ENCODE measurements at places on chromosomes 5 and 9.

GRCh38 chr5:58258984-58259684, 200.8 kb downstream of the PLK2 start:
- DNase-seq = no peak

GRCh38 chr9:133789778-133790177, 51.6 kb upstream of the SARDH start:
- no peak for DNase-seq

GRCh38 chr5:169810524-169810923, 169.8 kb downstream of the INSYN2B start:
- DNase-seq = no peak

DNA sequence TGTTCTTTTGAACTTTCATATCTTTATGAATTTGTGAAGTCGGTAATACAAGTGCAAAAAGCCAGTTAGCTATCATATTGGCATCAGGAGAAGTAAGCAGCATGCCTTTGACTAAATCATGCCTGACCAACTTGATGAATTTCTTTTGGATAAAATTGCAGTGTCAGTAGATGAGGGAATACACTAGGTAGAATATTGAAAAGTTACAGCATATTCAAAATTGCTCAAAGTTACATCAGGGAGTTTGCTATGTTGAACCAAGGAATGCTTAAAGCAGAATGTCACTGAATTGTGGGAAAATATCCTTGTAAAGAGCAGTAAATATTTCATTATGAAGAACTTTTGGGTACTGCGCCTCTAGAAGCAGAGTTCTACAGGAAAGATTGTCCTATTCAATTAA, 87.1 kb upstream of the TLX3 start:
- no peak for DNase-seq

GRCh38 chr9:137453643-137454081, 5.5 kb downstream of the NSMF start:
- DNase-seq = peak; percentile 9

GRCh38 chr5:87169300-87169991, 98.2 kb upstream of the RASA1 start:
- DNase-seq = no peak

DNA sequence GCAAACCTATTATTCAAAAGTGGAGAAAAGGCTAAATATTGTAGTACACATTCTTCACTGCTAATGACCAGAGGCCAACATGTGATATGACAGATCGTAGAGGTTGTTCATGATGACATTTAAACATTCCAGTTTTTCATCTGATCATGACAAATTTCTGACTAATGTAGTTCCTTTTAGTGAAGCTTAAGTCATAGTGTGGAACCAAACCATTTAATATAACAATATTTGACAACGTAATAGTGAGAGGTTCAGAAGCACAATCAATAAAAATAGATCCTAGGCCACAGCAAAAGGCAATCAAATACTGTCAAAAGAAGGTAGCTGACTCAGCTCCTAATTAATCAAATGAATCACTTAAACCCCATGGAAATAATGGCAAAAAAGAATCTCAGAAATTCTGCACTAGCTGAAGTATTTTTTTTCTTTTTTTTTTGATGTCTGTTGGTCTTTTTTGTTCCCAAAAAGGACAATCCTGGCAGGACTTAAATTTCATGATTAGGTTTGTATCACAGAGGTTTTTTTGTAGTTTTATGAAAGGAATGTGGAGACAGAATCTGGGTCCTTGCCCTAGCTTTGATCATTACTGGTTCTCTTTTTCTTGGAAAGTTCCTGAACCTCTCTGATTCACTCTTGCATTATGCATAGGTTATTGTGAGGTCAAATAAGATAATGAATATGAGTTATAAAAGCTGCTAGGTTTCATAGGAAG, 795.0 kb downstream of the DTWD2 start:
- DNase-seq = no peak

GRCh38 chr5:172008111-172008455, 1.6 kb upstream of the FBXW11 start:
- peak; percentile 28 for DNase-seq

DNA sequence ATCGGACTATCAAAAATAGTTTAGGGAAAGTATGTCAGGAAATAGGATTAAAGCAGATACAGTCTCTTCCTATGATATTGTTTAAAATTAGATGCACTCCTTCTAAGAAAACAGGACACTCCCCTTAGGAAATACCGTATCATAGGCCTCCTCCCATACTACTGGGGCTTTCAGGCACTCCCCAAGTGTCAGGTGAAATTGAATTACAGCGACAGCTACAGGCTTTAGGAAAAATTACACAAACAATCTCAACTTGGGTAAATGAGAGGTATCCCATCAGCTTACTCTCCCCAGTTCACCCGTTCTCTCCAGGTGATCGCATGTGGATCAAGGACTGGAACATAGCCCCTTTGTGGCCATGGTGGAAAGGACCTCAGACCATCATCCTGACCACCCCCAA, 110.4 kb upstream of the EPB41L4A start:
- peak; percentile 52 for DNase-seq

GRCh38 chr9:137265496-137266161, 10.5 kb downstream of the NELFB start:
- no peak for DNase-seq

- no peak for DNase-seq
These were observed 239.7 kb downstream of the GADD45G start for GRCh38 chr9:89844535-89844934.

DNA sequence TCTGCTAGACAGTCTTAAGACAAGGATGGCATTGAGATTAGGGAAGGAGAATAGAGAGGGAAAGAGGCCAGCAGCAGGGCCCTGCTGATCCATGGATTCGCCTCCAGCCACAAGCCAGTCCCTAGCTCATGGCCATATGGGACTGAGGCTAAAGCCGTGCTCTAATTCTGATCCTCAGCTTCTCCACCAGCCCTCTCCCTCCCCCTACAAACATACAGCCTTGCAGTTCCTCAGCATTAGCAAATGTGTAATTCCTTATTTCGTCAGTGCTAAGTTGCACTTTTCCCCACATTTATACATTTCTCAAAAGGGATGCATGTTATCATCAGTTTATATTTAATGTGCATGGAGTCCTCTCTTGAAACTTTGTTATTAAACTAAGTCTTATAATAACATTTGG, 34.8 kb downstream of the ZNF462 start:
- DNase-seq = no peak

DNA sequence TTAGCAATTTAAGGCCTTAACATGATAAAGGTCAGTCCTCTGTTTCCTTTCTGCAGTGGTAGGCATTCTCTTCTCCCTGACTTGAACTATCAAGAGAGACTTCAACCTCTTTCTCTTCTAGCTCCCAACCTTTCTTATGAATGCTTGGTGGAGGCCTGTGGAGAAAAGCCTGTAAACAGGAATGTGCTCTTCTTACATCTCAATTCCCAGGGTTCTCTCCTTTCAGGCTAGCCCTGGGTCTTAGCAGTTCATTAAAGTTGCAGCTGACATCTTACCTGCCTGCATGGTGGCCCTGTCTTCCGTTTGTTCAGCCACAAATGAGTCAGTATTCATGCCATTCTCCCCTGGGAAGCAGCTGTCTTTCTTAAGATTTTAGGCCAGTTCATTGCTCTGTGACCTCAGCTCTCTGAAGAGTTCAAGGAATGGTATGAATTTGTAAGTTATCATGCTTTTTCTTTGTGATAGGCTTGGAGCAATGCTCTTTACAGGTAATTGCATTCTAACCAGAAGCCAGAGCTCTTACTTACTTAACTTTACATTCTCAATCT, 77.8 kb downstream of the ADCY2 start:
- DNase-seq = no peak

- no peak for DNase-seq
These were observed 543.4 kb upstream of the COX7C start for GRCh38 chr5:86074297-86074696.

DNA sequence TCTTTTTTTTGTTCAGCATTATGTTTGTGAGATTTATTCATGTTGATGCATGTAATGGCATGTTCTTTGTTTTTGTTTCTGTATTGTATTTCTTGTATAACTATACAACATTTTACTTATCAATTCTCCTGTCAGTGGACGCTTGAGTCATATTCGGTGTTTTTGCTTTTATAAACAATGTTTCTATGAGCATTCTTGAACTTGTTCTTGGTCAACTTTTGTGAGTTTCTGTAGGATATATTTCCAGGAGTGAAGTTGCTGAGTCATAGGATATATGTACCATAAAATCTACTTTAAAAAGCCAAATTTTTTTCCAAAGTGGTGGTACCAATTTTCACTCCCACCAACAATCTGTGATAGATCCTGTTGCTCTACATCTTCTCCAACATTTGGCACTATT, 104.8 kb downstream of the VCAN start:
- no peak for DNase-seq

GRCh38 chr5:57824047-57824446, 341.4 kb upstream of the ACTBL2 start:
- no peak for DNase-seq

GRCh38 chr5:62621280-62621679, 42.7 kb downstream of the LRRC70 start:
- no peak for DNase-seq

DNA sequence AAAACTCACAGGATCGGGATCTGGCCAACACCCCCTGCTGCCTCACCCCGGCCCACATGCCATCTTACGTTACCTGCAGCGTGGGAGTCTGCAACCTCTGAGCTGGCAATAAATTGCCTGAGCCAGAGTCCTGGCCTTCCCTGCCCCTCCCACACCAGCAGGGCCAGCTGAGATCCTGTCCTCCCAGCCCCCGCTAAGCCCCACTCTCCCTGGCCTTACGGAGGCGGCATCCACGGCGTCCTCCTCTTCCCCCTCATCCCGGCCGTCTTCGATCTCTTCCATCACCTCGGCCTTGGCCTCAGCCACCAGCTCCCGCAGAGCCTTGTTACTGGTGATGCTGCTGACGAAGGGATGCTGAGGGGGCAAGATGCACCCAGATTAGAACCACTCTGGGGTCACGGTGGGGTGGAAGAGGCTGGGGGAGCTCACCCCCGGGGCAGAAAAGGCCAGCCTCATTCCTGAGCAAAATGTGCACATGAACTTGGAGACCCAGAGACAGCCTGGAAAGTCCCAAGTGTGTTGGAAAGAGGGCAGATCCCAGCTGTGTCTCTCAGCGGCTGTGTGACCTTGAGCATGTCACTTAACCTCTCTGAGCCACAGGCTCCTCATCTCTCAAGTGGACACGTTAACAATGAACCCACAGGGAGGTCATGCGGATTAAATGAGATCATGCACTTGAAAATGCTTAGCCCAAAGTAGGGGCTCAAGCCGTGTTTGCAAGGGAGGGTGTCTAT, 89.9 kb upstream of the FBXW11 start:
- no peak for DNase-seq

DNA sequence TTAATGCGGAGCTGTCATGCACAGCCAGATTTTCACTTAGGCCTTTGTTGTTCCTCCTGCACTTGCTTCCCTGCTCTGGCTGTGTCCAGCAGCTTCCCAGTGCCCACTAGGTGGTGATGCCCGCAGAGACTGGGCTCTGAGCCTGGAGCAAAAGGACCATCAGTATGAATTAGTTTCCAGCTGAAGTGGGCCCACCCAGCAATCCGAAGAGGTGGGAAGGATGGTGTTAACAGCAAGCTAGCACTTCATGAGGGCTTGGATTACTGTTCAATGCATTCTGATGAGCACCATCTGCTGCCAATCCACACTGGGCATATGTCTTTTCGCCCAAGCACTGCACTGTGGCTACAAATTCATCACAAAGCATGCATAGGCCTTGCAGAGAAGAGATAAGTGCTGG, 459.1 kb downstream of the SPOCK1 start:
- no peak for DNase-seq

GRCh38 chr5:59126016-59126707, 543.3 kb downstream of the RAB3C start:
- DNase-seq = peak; percentile 34

DNA sequence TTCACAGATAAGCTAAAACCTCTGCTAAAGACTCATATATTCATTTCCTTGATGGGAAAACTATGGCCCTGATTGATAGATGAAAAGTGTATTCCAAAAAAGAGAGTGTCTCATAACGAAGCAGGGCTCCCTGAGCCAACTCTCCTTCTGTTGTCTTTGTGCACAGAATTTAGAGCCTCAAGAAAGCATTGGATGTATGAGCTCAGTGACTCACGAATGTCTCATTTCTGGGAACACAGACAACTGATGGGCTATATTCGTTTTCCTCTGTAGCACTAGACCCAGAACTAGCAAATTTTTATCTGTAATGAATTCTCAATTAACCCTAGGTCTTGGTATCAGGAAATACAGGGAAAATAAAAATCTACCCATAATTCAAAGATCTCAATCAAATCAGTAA, 88.4 kb downstream of the LMNB1 start:
- no peak for DNase-seq

DNA sequence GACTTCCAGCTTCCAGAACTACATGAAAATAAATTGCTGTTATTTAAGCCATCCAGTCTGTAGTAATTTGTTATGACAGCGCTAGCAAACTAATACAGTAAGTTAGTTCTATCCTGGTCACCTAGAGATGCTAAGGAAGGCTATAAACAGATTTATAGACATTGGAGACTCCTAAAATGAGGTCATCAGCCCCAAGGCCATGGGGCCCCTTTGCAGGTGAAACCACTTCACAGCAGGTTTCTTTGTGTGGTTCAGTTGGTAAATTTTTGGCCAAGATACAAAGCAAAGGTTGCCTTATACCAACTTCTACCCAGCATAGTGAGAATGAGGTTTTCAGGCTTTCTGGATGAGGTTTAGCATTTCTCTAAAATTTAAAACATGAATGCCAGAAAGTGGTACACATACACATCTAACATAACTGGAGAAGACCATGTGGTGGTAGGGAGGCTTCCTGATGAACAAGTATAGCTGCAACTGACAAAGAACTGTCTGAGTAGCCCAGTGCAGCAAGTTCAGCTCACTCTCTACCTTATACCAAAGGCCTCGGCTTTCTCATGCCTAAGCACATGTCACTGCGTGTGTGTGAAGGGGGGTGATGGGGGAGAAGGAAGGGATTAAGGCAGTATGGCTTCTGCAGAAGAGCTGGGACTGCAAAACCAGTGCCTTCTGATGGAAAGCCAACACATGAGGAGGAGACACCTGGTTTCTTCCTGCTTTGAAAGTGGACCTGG, 264.6 kb upstream of the TAS2R1 start:
- DNase-seq = no peak

DNA sequence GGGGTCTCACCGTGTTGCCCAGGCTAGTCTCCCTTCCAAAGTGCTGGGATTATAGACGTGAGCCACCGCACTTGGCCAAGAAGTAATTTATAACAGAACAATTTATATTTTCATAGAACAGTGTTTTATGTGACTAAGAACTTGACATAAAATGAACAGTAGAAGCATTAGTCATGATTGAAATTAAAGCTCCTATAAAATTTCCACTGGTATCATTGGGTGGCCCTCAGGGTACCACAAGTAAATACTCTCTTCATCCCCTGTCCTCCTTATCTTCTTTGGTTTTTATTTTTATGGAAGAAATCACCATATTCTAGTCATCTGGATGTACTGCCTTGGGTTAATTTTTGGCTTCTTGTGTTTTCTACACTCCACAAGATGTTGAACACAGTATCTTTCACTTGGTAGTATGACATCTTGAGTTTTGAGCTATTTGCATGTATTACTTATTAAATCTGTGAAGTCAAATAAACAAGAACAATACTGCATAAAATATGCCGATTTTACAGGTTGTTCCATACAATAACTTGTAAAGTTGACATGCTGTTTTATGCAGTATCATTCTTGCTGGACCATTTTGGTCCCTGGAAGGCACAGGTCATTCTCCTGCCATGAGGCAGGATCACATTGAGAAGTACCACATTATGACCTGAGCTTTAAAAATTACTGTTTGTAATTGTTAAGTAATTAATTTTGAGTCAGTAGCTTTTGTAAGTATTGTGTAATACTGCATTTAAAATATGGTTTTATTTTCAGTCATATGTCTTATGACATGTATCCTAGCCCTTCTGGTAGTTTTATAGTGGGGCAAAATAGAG, 24.4 kb downstream of the LMNB1 start:
- no peak for DNase-seq

- DNase-seq = no peak
These were observed 273.7 kb downstream of the DIRAS2 start for GRCh38 chr9:90368928-90369327.
